ENCODE measurements at places on chromosomes 3 and 15.
A peak's percentile ranks its signal among the peaks of the same experiment; 100 is the strongest.

DNA sequence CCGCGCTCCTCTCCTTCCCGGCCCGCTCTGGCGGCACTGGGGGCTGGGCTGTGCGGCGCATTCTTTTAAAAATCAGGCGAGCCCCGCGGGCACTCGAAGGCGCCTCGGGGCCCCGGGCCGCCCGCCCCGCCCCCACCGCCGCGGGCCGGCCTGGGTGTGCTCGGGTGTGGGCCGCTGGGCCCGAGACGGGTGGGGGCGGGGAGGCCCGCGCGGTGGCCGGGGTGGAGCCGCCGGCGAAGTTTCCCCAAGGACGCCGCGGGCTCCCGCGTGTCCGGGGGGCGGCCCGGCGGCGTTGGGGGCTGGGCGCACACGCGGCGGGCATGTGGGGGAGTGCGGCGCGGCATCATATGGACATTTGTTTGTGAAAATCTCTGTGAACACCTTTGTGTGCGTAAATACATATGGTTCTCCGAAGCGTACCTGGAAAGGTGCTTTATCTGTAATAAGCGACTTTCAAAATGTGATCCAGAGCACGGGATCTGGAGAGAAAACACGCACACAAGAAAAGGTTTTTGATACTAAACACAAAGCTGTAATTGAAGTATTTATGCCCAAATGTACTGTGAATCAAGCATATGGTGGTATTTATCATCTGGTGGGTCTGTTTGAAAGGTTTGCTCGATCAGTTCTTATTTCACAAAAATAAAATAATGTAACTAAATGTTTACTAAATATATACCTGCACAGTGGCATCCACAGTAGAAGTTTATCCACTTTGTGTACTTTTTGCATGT lies 612 bp upstream of the TBL1XR1 start:
- no peak for DNase-seq
- H3K4me3 ChIP-seq: peak overlapping the region; percentile 61

DNA sequence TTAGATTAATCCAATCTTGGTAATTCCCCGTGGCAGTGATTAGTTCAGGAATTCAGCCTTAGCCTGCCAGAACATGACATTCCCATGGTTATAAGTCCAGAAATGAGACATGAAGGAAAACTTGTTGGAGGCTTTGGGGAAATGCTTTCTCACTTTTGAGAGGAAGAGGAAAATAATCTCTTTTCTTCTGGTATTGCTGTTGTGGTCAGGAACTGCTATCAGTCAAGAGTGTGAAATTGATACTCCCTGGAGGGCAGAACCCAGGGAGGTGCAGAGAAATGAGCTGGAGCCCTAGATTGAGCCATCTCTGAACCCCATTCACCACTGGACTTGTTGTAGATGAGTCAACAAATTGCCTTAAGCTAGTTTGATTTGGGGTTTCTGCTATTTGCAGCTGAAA lies 38.6 kb upstream of the APH1B start:
- no peaks in the 10 kb centered on the region for H3K27me3 ChIP-seq
- H3K4me3 ChIP-seq: no peak overlapping the region
- H3K36me3 ChIP-seq: no peaks in the 10 kb centered on the region
- H3K27ac ChIP-seq: no peak overlapping the region

- H3K27me3 ChIP-seq: no peaks in the 10 kb centered on the region
- no peak for DNase-seq
- H3K36me3 ChIP-seq: no peaks in the 10 kb centered on the region
- no peak overlapping the region for H3K4me3 ChIP-seq
- H3K4me1 ChIP-seq: no peaks in the 10 kb centered on the region
Measured at GRCh38 chr3:77370413-77370812, 330.5 kb downstream of the ROBO2 start.

- H3K27me3 ChIP-seq: no peaks in the 10 kb centered on the region
- H3K4me1 ChIP-seq: no peaks in the 10 kb centered on the region
Measured at GRCh38 chr15:40637221-40637745, 43.2 kb downstream of the KNL1 start.

DNA sequence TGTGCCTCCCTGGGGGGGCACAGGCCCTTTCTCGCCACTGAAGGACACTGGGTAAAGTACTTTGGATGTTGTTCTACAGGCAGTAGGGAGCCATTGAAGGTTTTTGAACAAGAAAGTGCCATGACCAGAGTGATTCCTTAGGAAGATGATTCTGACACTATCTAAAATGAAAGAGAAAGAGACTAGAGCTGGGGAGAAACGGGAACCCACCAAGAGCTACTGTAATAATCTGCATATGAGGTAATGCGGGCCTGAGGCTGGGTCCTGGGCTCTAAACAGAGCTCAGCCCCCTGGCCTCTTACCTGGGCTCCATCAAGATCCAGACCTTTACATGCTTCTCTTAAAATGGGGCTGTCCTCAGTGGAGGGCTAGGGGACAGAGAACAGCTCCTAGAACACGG lies 24.9 kb downstream of the GRK7 start:
- no peak for DNase-seq
- H3K27me3 ChIP-seq: no peaks in the 10 kb centered on the region
- H3K4me1 ChIP-seq: no peaks in the 10 kb centered on the region
- H3K27ac ChIP-seq: no peak overlapping the region
- no peak overlapping the region for H3K4me3 ChIP-seq

- H3K27ac ChIP-seq: no peak overlapping the region
- no peaks in the 10 kb centered on the region for H3K4me1 ChIP-seq
- H3K36me3 ChIP-seq: no peaks in the 10 kb centered on the region
Measured at GRCh38 chr3:177787279-177788041, 590.2 kb upstream of the TBL1XR1 start.

DNA sequence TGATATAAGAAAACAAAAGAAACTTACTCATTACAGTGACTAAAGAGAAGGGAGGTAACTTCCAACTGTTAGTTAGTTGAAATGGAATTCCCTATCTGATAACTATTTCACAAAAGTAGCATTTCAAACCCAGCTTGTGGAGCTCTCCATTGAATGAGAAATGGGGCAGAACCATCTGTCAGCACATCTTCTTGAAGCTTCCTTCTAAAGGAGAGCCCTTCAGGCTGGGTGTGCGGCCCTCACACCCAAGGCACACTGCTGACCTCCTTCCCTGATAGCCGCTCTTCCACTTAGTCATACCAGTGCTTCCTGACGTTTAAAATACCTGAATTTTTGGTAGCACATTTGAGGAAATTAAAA lies 28.1 kb upstream of the VEPH1 start:
- DNase-seq: no peak
- H3K27ac ChIP-seq: no peak overlapping the region
- H3K27me3 ChIP-seq: no peaks in the 10 kb centered on the region

GRCh38 chr3:48617559-48617958 lies 4.0 kb downstream of the TMEM89 start:
- H3K27ac ChIP-seq: no peak overlapping the region
- no peaks in the 10 kb centered on the region for H3K36me3 ChIP-seq
- H3K4me1 ChIP-seq: no peaks in the 10 kb centered on the region
- no peak overlapping the region for H3K4me3 ChIP-seq

- no peaks in the 10 kb centered on the region for H3K36me3 ChIP-seq
- no peaks in the 10 kb centered on the region for H3K27me3 ChIP-seq
- DNase-seq: peak; percentile 61
Measured at GRCh38 chr3:13461169-13462124, 18.7 kb upstream of the HDAC11 start.

GRCh38 chr3:141385406-141386125 lies 17.3 kb downstream of the ZBTB38 start:
- no peaks in the 10 kb centered on the region for H3K36me3 ChIP-seq
- no peak for DNase-seq
- no peaks in the 10 kb centered on the region for H3K4me1 ChIP-seq
- H3K4me3 ChIP-seq: no peak overlapping the region
- peak overlapping the region; percentile 7 for H3K27ac ChIP-seq
- no peaks in the 10 kb centered on the region for H3K27me3 ChIP-seq

- H3K27me3 ChIP-seq: no peaks in the 10 kb centered on the region
- H3K27ac ChIP-seq: no peak overlapping the region
- no peaks in the 10 kb centered on the region for H3K36me3 ChIP-seq
- H3K4me1 ChIP-seq: no peaks in the 10 kb centered on the region
Measured at GRCh38 chr3:24608701-24609390, 114.2 kb upstream of the THRB start.

DNA sequence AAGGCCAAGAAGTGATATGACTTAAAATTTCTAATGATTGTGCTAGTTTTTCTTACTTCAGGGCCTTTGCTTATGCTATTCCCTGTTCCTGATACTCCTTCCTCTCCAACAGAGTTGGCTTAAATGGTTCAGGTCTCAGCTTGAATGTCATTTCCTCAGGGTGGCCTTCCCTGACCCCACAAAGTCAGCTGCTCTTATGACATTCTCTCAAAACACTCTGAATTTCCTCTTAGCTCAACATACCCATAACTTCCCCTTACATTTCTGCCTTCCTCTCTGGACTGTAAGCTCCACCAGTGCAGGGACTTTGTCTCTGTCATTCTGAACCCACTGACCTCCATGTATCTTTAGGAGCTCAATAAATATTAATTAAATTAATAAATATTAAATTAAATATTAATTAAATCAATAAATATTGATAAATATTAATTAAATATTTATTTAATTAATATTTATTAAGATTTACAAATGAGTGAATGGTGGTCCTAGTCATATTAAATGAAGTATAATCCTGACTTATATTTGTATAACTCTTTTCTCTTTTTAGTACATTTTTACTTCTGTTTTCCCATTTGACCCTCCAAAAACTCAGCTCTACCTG lies 17.9 kb upstream of the TMCC1 start:
- H3K4me1 ChIP-seq: no peaks in the 10 kb centered on the region

DNA sequence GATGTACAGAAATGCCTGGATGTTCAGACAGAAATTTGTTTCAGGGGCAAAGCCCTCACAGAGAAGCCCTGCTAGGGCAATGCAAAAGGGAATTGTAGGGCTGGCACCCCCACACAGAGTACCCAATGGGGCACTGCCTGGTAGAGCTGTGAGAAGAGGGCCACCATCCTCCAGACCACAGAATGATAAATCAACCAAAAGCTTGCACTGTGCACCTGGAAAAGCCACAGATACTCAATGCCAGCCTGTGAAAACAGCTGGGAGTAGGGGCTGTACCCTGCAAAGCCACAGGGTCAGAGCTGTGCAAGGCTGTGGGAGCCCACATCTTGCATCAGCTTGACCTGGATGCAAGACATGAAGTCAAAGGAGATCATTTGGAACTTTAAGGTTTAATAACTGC lies 477.9 kb upstream of the NECTIN3 start:
- no peak overlapping the region for H3K4me3 ChIP-seq
- no peak overlapping the region for H3K27ac ChIP-seq
- H3K4me1 ChIP-seq: no peaks in the 10 kb centered on the region
- no peak for DNase-seq
- H3K27me3 ChIP-seq: no peaks in the 10 kb centered on the region

- no peak for DNase-seq
- no peaks in the 10 kb centered on the region for H3K27me3 ChIP-seq
- no peak overlapping the region for H3K4me3 ChIP-seq
- no peaks in the 10 kb centered on the region for H3K4me1 ChIP-seq
- no peak overlapping the region for H3K27ac ChIP-seq
Measured at GRCh38 chr3:124962403-124962940, 27.9 kb upstream of the MUC13 start.

- H3K4me3 ChIP-seq: no peak overlapping the region
- no peak for DNase-seq
- no peaks in the 10 kb centered on the region for H3K36me3 ChIP-seq
- H3K27me3 ChIP-seq: no peaks in the 10 kb centered on the region
- no peaks in the 10 kb centered on the region for H3K4me1 ChIP-seq
Measured at GRCh38 chr3:175989161-175989560, 1130.0 kb downstream of the NAALADL2 start.

DNA sequence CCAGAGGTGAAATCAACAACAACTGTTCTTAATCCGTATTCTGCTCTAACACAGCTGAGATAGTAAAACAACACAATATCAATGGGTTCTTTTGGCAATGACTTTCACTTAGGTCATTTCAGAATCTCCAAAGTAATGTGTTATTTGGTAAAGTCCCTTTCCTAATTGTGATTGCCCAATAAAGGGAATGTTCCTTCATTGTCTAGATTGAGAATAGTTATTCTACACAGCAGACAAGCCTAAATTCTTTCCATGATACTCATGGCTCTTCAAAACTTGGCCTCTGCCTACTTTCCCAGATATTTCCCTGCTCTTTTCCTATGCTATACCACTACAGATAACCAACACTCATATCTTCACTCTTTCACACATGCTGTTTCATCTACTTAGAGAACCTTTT lies 219.8 kb downstream of the FMN1 start:
- H3K27ac ChIP-seq: no peak overlapping the region
- H3K36me3 ChIP-seq: no peaks in the 10 kb centered on the region
- no peaks in the 10 kb centered on the region for H3K27me3 ChIP-seq
- H3K4me3 ChIP-seq: no peak overlapping the region

- H3K4me3 ChIP-seq: no peak overlapping the region
- no peaks in the 10 kb centered on the region for H3K4me1 ChIP-seq
- H3K27me3 ChIP-seq: no peaks in the 10 kb centered on the region
Measured at GRCh38 chr15:88987934-88988671, 74.9 kb upstream of the MFGE8 start.

DNA sequence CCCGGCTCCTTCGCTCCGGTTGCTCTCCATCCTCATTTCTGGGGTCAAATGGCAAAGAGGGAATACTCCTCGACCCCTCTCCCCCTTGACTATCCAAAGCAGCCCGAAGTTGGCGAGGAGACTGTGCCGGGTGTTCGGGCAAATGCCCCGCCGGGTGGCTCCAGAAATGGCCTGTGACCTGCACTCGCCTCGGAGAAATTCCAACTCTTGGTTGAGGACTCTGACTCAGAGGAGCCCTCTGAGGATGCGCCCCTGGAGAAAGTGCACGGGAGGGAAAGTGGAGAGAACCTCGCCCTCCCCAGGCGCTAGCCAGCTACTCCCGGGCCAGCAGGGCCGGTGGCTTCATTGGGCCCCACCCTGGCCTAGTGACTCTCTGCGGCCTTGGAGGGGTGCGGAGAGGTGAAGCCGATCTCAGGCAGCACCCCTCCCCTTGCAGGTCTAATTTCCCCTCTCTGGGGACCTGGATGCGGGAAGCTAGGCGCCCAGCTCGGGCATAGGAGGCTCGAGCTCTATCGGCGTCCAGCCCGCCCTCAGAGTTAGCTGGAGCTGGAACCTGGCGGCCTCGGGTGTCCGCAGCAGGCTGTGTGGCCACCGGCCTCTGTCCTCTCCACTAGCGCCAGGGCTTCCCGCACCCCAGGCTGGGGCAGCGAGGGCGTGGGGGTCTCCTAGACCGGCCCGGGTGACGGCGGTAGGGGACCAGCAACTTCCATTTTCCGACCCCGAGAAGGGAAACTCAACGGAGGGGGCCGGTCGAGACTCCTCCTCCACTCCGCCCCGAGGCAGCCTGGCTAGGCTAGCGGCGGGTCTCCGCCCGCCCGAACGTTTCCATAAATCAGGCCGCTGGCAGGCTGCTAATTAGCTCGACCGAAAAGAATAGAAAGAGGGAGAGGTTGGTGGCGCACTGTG lies 29.4 kb downstream of the NR2F2 start:
- no peak for DNase-seq
- no peak overlapping the region for H3K27ac ChIP-seq
- H3K4me1 ChIP-seq: peaks cover 18% of the 10 kb centered on the region
- H3K36me3 ChIP-seq: no peaks in the 10 kb centered on the region
- H3K27me3 ChIP-seq: peaks cover 39% of the 10 kb centered on the region

Measured in effector memory CD4-positive, alpha-beta T cell (primary cell).